ENCODE measurements at places on chromosomes 2 and 18.
A peak's percentile ranks its signal among the peaks of the same experiment; 100 is the strongest.

- DNase-seq = no peak
Measured at GRCh38 chr2:74632939-74633312, 15.2 kb downstream of the M1AP start.

- DNase-seq = no peak
Measured at GRCh38 chr18:57116598-57117132, 30.2 kb upstream of the BOD1L2 start.

GRCh38 chr2:113248997-113249770, 29.5 kb downstream of the PAX8 start:
- peak; percentile 86 for DNase-seq

GRCh38 chr2:180705122-180705521, 275.3 kb upstream of the UBE2E3 start:
- DNase-seq = no peak

DNA sequence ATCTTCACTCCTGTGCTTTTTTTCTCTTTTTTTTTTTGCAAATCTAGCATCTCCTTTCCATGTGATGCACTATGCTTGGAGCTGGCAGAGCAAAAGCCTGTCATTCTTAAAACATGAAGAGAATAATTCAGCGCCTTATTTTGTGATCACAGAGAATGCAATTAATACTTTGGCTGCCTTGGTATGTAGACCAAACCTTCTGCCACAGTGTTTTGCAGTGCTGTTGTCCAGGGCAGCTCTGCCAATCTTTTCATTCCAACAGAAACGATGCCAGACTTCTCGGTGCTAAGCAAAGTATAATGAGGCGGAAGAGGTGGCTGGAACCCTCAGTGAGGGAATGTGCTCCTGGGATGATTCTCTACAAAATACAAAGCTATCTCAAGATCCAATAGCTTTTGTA, 25.6 kb downstream of the BCL2 start:
- no peak for DNase-seq

- DNase-seq = no peak
Measured at GRCh38 chr2:8922431-8922830, 81.1 kb downstream of the MBOAT2 start.

DNA sequence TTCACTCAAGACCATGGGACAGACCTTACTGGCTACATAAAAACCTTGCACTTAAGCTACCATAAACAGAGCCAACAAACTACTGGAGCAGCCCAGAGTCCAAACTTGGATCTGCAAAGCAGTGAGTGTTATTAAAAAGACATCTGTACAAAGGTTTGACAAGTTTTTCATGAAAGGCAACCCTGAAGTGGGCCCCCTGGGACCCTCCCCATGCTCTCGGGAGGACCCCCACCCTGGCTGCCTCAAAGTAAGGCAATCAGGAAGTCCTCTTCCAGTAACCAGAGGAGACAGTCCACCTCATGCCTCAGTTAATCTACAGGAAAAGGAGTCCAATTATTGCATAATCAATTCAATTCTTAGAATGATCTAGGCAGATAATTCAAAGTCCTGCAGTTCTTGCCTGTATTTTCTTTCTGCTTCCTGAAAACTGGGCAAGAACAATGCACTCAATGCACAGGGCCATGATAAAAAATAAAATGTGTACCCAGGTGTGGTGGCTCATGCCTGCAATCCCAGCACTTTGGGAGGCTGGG, 69.7 kb downstream of the TBC1D8 start:
- no peak for DNase-seq

All from H9 (cell line).